ENCODE measurements at places on chromosomes 6 and 20.

DNA sequence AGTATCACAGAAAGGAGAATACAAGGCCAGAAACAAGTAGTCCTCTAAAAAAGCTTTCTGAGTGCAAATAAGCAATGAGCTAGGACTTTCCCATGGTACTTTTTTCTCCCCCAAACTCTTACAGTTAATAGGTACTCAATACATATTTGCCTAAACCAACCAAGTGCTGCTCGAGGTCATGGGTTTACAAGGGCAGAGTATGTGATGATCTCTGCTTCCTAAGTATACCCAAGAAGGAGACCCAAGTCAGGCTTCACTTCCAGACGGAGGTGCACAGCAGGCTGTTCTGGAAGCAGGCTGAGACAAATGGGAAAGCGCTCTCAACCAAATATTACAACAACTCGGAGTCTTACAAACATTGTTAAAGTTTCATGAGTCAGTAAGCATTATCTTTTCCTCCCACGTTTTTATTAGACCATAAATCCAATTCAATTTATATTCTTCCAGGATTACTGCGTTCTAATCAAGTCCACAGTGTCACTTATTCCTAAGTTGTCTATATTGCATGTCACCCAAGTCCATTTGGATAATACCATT, 8.1 kb downstream of the FYN start:
- no peak for DNase-seq

- DNase-seq: peak; percentile 39
These were observed 69.8 kb upstream of the PRSS16 start for GRCh38 chr6:27177485-27178406.

DNA sequence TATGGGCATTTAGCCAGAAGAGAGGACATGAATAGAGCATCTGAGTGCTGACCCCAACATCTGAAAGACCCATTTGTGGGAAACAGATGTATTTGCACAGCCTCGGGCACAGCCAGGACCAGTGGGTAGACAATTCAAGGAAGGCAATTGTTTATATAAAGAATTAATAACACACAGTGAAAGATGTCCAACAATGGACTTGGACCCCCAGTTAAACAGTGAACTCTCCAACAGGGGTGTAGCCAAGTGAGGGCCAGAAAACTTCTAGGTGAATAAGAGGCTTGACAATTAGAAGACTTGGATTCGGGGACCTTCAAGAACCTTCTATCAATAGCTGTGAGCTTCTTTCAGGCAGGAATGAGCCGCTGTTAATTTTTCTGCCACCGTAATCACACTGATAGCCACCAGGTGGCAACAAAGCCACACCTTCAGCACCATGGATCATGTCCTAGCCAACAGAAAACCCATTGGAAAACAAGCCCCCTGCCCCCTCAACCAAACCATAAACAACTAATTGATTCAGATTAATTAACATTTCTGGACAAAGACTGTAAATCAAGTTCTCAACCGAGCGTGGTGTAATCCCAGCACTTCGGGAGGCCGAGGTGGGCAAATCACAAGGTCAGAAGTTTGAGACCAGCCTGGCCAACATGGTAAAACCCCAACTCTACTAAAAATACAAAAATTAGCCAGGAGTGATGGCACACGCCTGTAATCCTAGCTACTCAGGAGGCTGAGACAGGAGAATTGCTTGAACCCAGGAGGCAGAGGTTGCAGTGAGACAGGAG, 8.8 kb upstream of the SRSF6 start:
- DNase-seq: no peak

DNA sequence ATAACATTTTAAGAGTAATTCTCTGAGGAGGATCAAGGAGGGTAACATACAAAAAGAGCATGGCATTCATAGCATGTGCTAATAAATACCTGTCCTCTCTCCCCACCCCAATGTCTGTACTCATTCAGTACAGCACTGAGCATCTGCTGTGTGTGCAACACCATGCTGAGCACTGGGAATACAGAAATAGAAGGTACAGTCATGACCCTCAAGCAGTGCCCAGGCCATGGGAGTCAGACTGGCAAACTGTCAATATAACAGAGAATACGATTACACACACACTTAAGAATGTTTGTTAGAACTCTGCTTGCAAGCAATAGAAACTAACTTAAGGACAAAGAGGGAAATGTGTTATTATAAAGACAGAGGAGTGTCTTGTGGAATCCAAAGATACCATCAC, 24.7 kb upstream of the ZFAND3 start:
- no peak for DNase-seq

GRCh38 chr6:15265787-15266186, 19.9 kb downstream of the JARID2 start:
- DNase-seq: no peak

- no peak for DNase-seq
These were observed 67.5 kb downstream of the MTHFD1L start for GRCh38 chr6:150932996-150933395.

GRCh38 chr20:20405623-20406022, 37.7 kb downstream of the INSM1 start:
- DNase-seq: no peak

DNA sequence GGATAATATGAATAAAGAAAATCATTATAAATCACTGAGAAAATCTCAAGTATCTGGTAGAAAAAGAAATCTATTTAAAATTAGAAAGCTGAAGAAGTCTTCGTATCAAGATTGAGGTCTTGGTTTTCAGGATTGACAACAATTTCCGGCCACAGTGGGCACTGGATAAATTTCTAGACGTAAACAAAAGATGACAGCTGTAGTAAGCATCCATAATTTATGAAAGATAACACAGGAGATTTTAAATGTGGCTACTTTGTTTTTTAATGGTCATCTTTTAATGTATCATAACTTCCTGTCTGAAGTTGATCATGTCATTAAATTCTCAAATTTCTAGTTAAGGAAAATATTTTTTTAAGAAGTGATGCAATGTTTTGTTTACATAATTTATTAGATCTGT, 444.2 kb downstream of the HTR1B start:
- no peak for DNase-seq

GRCh38 chr20:57402206-57403125, 11.3 kb downstream of the RBM38 start:
- DNase-seq: no peak

GRCh38 chr6:40960742-40961430, 78.1 kb downstream of the UNC5CL start:
- DNase-seq: no peak

DNA sequence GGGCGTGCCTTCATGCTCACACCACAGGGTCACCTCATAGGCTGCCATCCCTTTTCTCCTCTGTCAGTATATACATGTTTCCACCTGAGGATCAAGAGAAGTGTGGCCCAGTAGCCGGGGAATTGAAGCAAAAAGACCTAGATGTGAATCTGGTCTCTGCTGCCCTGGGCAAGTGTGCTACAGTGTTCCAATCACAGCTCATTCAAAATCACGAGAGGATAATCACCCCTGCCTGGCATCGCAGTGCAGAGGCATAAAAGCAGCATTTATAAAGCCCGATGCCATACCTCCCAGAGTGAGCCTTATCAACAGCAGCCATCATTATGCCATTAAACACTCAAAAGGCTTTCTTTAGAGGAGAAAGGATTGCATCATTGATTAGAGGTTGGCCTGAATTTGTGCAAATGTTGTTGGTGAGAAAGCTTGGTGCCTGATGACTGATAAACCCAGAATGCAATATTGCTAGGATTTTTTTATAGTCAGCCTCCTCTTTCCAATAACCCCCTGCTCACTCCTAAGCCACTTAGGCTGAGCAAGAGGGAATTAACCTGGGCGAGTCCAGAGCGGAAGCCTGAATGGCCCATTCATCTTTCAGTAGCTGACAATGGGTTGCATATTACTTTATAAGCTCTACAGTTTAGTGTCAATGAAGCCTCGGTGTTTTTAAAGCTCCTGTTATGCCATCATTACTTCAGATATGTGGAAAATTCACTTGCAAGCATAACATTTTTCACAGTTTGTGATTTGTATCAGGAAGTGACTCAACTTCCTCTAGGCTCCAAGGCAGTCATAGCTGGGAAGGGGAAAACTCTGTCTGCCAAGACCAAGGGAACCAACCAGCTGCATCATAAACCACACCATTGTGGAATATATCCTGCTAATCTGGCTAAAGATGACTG, 92.5 kb upstream of the NXT1 start:
- no peak for DNase-seq

DNA sequence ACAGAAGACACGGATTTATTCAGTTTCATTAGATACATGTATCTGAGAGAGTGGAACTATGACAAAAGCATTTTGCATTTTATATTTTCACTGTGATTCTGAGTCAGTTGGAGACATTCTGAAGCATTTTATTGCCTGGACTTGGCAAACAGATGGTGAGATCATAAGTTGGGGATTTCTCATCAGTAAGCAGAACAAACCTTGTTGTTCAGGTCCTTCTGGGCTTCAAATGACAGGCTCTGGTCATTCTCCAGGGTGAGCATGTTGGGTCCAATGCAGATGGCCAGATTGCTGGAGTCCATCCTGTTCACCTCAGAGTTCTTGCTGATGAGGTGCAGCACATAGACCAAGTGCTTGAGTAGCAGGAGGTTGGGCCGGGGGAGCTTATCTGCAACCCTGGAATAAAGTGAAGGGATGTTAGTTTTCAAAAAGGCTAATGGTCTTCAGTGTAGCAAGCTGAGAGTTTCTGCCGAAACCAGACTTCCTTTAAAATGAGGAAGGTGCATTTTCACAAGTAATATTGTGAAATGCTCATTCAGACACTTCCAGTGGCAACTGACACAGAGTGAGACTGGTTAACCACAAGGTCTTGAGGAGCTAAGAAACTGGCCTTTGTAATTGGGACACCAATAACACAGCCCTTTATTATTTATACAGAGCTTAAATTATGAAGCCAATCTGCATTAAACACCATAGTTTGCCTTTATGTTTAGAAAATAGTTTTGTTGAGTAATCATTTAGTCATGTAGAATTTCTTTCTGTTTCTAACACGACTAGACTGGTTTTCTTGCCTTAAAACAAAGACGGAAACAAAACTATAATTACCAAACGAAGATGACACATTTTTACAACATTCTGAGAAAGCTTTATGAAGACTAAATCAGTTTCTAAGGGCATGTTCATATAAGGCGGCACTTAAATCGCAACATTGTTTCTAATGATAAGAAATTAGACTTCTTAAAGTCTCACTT, 5.6 kb downstream of the TAGAP start:
- no peak for DNase-seq

- no peak for DNase-seq
These were observed 34.5 kb downstream of the CENPW start for GRCh38 chr6:126374372-126374771.

DNA sequence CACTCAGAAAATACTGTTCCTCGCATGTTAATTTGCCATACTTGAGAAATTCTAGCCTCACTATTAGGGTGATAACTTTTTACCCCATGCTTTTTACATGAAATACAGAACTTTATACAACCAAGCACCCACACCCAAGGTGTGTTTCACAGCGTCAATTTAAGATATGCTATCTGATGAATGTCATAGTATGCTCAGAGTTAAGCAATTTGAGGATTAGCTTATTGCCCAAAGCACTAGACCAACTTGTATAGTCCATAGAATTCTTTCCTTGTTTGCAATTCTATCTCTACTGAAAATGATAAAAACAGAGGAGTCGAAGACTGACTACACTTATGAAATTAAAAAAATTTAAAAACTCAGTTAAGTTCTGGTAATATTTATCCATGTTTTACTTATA, 82.1 kb upstream of the CARMIL1 start:
- DNase-seq: no peak

GRCh38 chr20:33862709-33863403, 51.7 kb downstream of the CHMP4B start:
- DNase-seq: no peak

GRCh38 chr20:38548356-38549083, 32.5 kb upstream of the ADIG start:
- DNase-seq: no peak

- no peak for DNase-seq
These were observed 89.9 kb upstream of the SYNDIG1 start for GRCh38 chr20:24379484-24379927.
